ENCODE measurements at places on chromosomes 1 and 21. TPM values are rescaled to one million over a fixed set of nuclear protein-coding genes. Genes with fewer than 3 reads are reported as not detected.
A peak's percentile ranks its signal among the peaks of the same experiment; 100 is the strongest.

- peaks cover 12% of the 10 kb centered on the region for H3K4me1 ChIP-seq
- no peak overlapping the region for H3K4me3 ChIP-seq
- peak overlapping the region; percentile 91 for H3K27ac ChIP-seq
- H3K36me3 ChIP-seq, result no peaks in the 10 kb centered on the region
Measured at GRCh38 chr1:204313675-204314074, 46.1 kb downstream of the PLEKHA6 start.

DNA sequence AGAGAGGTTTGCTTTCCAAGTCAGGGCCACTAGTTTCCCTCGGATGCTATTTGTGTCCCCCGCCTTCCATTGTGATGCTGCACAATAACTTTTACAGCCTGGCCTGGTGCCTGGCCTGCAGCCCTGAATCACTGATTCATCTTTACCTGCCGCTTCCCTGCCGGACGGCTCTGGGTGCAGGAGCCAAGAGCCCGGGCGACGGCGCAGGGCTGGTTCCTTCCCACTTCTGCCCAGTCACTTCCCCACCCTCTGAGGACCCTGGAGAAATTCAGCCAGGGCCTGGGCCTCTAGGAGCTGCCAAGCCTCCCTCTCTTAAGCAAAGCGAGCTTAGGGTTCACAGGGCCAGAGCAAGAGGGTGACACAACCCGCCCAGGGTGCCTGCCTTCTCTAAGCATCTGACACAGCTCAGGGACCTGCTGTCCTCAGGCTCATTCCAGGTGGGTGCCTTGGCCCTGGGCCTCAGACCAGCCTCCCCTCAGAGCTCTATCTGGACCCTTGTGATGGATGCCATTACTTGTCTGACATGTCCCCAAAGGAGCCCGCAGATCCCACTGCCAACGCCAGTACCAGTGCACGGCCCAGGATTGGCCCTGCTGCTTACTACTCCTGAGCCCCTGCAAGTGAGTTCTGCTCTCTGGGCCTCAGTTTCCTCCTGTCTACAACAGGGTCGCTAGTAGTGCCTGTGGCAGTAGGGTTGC lies 381.0 kb upstream of the VAMP3 start:
- peaks cover 15% of the 10 kb centered on the region for H3K4me1 ChIP-seq
- H3K4me3 ChIP-seq, result no peak overlapping the region
- no peak for DNase-seq
- no peaks in the 10 kb centered on the region for H3K27me3 ChIP-seq
- H3K27ac ChIP-seq, result no peak overlapping the region

- DNase-seq, result no peak
- no peak overlapping the region for H3K4me3 ChIP-seq
- H3K36me3 ChIP-seq, result no peaks in the 10 kb centered on the region
- H3K4me1 ChIP-seq, result peaks cover 4% of the 10 kb centered on the region
Measured at GRCh38 chr1:243271996-243272395, 16.2 kb downstream of the SDCCAG8 start.

The PYHIN1 gene
- not detected for total RNA-seq

The SMPDL3B gene
- total RNA-seq, result 19.6 TPM

The IL12RB2 gene
- 0.47 TPM for total RNA-seq

Data from hepatocyte (in vitro differentiated cells).